ENCODE measurements at places on chromosomes 3 and 15. TPM values are rescaled to one million over a fixed set of nuclear protein-coding genes. Genes with fewer than 3 reads are reported as not detected.

DNA sequence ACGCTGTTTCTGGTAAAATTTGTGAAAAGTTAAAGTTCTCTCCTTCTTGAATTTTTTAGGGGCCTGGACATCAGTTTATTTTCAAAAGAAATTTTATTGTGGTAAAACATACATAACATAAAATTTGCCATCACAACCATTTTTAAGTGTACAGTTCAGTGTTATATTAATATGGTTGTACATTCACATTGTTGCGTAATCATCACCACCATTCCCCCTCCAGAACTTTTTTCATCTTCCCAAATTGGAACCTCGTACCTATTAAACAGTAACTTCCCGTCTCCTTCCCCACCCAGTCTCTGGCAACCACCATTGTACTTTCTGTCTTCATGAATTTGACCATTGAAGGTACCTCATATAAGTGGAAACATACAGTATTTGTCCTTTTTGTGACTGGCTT, 23.0 kb upstream of the XRN1 start:
- no peak for DNase-seq

GRCh38 chr15:51378406-51378805, 37.0 kb downstream of the GLDN start:
- DNase-seq, result no peak

The MOBP gene
- total RNA-seq, result not detected

DNA sequence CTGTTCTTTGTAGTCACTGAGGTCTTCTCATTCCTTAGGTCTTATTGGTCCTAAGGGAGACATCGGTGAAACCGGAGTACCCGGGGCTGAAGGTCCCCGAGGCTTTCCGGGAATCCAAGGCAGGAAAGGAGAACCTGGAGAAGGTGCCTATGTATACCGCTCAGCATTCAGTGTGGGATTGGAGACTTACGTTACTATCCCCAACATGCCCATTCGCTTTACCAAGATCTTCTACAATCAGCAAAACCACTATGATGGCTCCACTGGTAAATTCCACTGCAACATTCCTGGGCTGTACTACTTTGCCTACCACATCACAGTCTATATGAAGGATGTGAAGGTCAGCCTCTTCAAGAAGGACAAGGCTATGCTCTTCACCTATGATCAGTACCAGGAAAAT, 11.6 kb downstream of the ADIPOQ start:
- DNase-seq, result no peak

- no peak for DNase-seq
These were observed 537 bp downstream of the GRAMD2A start for GRCh38 chr15:72197041-72197459.

The DNAH12 gene
- not detected for total RNA-seq

GRCh38 chr3:192467230-192468140, 259.9 kb downstream of the FGF12 start:
- DNase-seq, result peak; percentile 82
